ENCODE measurements at places on chromosomes 12 and 14.
A peak's percentile ranks its signal among the peaks of the same experiment; 100 is the strongest.

DNA sequence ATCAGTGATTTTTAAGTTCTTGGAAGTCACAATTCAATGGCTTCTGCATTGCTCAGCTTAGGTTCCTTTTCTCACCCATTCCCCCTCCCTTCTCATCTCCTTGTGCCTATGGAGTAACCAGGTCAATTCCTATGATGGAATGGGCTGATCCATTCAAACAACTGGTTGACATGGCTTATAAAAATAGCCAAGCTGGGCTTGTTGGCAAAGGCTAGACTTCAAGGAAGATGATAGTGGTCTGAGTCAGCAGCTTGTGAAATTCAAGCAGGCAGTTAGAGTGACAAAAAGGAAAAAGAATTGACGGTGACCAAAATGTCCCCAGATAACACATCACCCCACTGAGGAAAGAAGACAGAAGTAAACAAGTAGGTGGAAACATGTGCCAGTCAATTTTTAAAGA lies 119.9 kb upstream of the PCED1B start:
- peak; percentile 59 for DNase-seq

DNA sequence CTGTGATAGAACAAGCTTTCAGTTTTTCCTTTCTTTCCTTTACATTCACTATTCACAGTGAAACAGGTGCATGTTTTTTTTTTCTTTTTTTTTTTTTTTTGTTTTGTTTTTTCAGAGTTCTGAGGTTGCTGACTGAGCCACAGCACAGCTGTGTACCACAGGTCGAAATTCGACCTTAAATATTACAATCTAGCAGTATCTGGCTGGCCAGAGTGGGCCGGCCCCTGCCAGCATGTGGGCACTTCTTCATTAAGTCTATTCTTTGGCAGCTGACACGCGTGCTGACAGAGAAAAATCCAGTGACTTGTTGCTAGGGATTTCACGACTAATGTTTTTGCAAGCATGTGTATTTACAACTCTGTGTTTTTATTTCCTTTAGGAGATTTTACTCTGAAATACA lies 33.9 kb downstream of the FBXO33 start:
- DNase-seq, result no peak

GRCh38 chr12:49644620-49644994 lies 21.2 kb downstream of the PRPF40B start:
- peak; percentile 69 for DNase-seq

DNA sequence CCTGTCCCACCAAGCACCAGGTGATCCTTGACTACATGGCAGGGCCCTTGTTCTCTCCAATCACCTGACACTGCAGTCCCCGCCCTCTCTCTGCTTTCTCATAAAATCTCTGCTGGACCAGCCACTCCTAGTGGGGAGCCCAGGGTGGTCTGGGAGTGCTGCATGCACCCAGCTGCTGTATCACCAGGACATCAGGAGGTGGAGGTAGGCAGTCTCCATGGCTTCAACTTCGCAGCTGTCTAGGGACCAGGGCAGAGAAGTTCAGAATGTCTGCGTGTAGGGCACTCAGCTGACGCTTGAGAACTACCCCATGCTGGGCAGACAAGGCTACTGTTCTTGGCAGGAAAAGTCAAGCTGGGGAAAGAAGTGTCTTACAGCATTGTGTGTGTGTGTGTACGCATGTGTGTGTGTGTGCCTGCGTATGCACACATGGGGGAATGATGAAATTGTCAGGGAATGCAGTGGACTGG lies 2.6 kb downstream of the WSCD2 start:
- DNase-seq, result no peak

GRCh38 chr12:53105256-53105655 lies 2.0 kb downstream of the SOAT2 start:
- no peak for DNase-seq

DNA sequence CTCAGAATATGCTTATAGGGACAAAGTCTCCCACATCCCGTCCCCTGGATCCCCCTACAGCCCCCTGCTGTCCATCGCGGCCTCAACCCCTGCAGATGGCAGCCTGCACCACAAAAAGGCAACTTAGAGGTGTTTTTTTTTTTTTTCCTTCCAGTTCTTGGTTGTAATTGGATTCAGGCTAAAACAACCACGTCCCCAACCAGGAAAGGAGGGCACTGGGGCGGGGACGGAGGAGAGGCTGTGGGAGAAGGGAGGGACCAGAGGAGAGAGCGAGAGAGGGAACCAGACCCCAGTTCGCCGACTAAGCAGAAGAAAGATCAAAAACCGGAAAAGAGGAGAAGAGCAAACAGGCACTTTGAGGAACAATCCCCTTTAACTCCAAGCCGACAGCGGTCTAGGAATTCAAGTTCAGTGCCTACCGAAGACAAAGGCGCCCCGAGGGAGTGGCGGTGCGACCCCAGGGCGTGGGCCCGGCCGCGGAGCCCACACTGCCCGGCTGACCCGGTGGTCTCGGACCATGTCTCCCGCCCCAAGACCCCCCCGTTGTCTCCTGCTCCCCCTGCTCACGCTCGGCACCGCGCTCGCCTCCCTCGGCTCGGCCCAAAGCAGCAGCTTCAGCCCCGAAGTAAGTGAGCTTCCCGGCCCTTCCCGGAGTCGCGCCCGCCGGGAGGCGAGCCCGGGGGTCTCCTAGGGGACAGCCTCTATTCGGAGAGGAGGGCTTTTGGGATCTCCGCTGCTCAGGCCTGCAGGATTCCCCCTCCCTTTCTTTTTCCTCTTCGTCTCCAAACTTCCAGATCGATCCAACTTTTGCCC lies at the start of gene MMP14:
MMP14 (plus strand) TSS at position 285 of the 813 bp plus-strand sequence; CDS start at position 518, 233 bp downstream.
- peak; percentile 92 for DNase-seq

DNA sequence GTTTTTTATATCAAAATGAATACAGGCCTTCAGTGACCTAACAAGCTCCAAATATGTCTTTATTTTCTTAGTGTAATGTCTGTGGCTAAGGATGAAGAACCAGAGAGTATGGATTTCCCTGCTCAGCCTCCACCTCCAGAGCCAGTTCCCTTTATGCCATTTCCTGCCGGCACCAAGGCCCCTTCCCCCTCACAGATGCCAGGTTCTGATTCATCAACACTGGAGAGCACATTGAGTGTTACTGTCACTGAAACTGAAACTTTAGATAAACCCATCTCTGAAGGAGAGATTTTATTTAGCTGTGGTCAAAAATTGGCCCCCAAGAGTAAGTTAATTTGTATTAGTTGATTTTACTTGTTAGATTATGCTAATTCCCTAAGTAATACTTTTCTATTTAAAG lies 61.0 kb downstream of the KIAA0586 start:
- peak; percentile 46 for DNase-seq

DNA sequence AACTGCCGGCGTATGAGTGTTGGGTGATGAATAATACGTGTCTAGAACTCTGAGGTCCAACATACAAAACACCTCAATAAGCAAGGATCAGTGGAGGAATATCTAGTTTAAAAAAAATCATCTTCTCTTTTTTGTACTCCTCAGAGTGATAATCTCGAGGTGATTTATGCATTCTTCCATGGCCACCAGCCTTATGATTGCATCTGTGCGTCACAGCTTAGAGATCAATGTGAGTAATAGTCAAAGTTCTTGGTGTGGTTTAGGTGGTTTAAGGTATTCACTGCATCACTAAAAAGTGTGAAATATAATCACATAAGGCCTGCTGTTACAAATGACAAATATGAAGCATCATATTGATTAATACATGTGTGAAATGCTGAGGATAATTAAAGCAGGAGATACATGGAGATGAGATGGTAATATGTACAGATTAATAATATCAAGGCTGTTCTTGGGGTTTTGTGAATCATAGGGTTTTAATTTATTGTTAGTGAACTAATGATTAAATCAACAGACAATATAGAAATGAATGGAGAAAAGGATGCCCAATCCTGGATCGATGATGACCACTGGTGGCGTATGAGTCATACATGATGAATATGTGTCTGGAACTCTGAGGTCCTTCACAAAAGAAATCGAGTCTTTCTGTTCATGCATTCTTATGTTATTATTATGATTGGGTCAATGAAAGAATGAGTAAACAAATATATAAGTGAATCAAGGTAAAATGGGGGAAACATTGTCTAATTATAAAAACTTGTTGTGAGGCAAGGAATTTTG lies 68.8 kb upstream of the RTL1 start:
- no peak for DNase-seq

GRCh38 chr12:51377099-51377984 lies 13.9 kb downstream of the GALNT6 start:
- DNase-seq, result no peak

GRCh38 chr12:53383258-53383657 lies 3.3 kb downstream of the SP1 start:
- DNase-seq, result no peak

- no peak for DNase-seq
Observed at GRCh38 chr14:33273978-33274377, 335.3 kb downstream of the NPAS3 start.

- no peak for DNase-seq
Observed at GRCh38 chr14:94884616-94885230, 114.8 kb upstream of the GSC start.

GRCh38 chr12:111435661-111436201 lies 30.0 kb downstream of the SH2B3 start:
- DNase-seq, result no peak

DNA sequence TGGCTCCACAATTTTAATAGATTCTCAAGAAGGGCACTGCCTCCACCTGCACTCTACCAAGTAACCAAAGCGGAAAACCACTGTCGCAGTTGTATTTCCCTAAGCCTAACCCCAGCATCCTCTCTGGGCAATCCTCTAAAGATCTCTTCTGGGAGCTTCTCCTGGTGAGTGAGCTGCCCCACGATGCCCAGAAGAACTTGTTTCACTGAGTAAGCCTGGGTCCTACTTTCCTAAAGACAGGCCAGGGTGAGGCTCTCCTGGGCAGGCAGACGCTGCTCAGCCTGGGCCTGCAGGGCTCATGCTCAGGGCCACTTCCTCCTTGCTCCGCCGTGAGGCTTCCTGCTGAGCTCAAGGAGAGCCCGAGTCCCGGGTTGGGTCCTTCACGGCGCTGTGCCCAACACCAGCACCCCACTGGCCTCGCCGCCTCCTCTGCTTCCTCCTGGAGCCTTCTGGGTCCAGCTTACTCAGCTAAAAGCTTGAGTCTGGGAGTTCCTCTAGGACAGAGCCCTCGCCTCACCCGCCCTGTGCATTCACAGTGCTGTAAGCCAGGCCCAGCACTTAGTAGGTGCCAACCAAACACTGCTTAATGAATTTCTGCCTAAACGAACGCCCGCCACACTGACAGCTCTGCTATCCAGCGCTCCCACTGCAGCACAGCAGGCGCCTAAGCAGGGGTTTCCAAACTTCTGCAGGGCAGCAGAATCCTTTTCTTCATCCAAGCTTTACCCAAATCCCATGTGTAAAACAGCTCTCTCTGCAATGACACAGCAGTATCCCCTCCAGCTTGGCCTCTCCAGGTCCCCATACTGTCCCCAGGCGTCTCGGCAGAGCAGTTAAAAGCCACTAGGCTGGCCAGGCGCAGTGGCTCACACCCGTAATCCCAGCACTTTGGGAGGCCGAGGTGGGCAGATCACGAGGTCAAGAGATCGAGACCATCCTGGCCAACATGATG lies 5.7 kb downstream of the RAB35 start:
- DNase-seq, result no peak

GRCh38 chr12:26431211-26431610 lies 235.8 kb downstream of the SSPN start:
- DNase-seq, result no peak

DNA sequence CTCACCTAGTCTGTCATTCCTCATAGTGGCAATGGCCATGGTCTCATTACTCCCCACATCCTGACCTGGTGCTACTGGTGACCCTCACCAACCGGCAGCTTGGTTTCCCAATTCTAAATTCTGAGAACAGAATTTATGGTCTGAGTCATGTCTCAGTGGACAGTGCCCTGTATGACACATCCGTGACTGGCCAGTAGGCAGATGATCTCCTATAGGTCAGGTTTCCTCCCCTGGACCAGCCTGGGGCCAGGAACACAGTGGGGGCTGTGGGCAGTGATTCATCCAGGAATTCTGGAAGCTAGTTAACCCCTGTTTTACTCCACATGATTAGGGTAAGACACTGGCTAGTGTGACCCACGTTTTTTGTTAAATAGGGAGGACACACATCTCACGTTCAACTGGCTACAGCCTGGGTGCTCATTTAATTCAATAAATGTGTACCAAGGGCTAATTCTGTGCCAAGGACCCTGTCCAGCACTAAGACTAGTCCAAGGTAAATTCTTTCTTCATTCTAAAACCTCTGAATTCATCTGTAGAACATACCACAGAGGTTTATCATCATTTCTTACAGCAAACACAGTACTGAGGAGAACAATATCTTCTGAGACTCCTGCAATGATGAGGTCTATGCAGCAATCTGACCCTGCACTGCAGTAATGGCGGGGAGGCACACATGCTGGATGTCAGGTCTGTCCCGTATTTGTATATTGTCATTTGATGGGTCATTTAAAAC lies 249.6 kb upstream of the TBX3 start:
- DNase-seq, result no peak

GRCh38 chr12:106178562-106178961 lies 39.8 kb upstream of the NUAK1 start:
- no peak for DNase-seq
